Stimulated activated CD4-positive, alpha-beta T cell treated with anti-CD3 and anti-CD28 coated beads, Interleukin-2, amount 100 ng/mL, for 24 hours (primary cell): ENCODE measurements at places on chromosomes 6 and 20.

- DNase-seq = no peak
These were observed 35.8 kb downstream of the MAP3K4 start for GRCh38 chr6:161027385-161027784.

GRCh38 chr20:11267131-11267761 is 593.4 kb upstream of the JAG1 start:
- no peak for DNase-seq

GRCh38 chr20:62178316-62179161 is 4.3 kb upstream of the MTG2 start:
- no peak for DNase-seq

- DNase-seq = no peak
These were observed 9.5 kb downstream of the GMDS start for GRCh38 chr6:2235777-2236495.

DNA sequence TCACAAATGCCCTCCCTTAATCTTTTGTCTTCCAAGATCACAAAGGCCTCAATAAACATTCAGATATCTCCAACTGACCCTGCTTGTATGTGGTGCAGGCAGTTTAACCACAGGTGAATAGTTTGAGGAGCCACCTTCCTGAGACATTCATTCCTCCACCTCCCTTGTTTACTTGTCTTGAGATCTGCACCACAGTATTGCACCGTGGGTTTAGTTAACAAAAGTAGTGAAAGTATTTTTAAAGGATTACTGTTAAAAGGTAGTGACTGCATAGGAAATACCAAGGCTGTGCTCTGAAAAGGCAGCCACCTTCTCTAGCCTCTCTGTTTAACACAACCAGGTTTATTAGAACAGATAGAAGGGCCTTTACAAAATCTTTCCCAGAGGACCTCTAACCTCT is 46.5 kb downstream of the SESN1 start:
- DNase-seq = no peak

DNA sequence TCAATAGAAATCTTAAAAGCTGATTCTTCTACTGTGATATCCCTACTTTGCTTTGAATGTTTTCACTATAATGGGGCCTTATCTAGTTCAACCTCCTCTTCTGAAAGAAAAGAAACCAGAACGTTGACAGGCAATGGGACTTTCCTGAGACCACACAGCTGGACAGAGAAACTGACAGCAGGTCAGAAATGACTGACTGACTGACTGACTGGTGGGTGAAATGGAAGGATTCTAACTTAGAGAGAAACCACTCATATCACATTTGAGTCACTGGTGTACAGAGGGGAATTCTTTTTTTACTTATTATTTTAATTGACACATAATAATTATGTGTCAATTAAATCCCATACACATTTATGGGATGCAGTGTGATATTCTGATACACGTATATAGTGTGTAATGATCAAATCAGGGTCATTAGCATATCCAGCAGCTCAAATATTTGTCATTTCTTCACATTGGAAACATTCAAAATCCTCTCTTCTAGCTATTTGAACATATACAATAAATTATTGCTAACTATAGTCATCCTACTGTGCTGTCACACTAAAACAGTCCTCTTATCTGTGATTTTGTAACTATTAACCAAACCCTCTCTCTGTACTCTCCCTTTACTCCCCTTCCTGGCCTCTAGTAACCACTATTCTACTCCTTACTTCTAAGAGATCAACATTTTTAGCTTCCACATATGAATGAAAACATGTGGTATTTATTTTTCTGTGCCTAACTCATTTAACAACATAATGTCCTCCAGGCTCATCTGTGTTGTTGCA is 64.8 kb upstream of the NRSN1 start:
- DNase-seq = no peak

DNA sequence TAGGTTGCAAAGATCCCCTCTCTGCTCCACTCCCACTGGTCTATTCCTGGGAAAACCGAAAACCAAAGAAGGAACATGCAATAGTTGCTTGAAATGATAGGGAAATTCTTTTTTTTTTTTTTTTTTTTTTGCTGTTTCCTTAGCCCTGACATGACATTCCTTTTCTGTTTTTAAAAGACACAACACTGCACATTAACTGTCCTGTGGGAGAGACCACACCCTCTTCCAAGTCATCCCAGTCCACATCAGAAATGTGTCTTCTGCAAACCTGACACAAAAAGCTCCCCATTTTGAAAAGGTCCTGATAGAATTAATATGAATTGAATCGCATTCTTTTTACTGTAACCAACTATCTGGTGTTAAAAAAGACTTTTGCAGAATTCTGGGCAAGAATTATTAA is 43.4 kb upstream of the RIPOR2 start:
- DNase-seq = no peak

DNA sequence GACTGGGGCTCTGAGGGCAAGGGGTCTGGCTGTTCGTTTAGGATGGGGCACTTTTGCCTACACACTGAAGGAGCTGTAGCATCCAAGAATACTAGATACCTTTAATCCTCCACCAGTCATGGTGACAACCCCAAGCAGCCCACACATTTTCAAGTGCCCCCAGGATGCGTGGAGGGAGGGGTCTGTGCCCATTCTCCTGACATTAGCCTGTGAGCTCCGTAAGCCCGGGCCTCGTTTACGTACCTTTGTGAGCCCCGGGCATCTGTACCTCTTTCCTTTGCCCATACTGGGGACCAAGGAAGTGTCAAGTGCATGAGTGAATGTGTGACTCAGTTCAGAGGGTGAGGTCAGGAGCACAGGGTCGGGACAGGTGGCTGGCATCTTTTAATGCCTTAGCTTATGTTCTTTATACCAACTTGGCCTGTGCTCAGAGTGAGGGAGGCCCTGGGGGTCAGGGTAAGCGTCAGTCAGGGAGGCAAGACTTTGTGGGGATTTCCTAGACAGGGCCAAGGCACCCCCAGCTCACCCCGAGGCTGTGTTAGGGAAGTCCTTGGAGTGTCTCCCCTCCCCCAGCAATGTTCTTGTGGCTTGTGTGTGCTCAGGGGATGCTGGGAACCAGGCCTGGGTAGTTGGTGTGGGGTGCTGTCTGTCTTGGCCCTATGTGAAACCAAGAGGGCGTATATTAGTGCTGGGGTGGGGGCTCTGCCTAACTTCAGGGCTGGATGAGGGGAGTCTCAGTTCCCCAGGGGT is 12.9 kb downstream of the VEGFA start:
- no peak for DNase-seq

GRCh38 chr6:4888841-4889240 is 112.6 kb downstream of the CDYL start:
- DNase-seq = no peak

DNA sequence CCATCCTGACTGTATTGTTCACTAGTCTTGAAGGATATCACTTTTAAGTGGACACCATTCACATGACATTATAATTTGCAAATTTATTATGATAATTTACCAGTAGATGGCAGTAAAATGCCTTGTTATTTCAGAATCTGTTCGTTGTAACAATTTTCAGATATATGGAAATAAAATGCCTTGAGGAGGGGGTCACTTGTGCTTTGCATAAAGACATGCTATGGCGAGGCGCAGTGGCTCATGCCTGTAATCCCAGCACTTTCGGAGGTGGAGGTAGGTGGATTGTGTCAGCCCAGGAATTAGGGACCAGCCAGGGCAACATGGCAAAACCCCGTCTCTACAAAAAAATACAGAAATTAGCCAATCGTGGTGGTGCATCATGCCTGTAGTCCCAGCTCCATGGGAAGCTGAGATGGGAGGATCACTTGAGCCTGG is 9.0 kb upstream of the NCOA6 start:
- no peak for DNase-seq

DNA sequence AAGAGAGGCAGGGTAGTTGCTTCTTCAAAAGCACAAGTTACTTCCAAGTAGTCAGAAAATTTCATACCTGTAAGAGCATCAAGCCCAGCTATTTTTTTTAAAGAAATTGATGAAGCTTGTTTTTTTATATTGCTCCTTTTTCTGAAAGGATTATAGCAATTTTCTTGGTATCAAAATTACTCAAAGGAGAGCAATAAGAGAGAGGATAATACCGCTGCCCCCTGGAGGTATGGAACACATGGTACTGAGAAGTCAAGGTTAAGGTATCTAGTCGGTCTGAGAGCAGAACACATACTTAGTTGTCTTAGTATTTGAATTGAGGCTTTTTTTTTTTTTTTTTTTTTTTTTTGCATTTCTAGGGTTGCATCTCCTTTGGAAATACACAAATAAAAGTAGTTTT is 59.4 kb downstream of the ADGRF5 start:
- no peak for DNase-seq

DNA sequence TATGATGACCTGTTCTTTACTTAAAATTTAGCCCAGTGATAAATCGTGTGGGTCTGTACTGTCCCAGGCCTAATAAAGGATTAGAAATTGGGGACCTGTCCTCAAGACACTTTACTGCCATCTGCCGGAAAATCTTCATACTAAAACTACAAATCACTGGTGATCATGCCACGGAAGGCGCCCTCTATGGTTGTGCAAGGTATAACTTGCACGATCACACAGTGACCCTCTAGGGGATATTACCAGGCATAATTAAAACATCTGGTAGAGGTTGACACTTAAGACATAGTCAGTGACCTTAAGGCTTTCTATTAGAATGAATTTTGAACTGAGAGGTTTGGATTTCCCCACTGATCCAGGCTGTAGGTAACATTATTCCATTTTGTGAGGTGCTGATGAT is 172.6 kb downstream of the BMP2 start:
- no peak for DNase-seq

- no peak for DNase-seq
These were observed 48.1 kb upstream of the HLA-E start for GRCh38 chr6:30441171-30441570.

GRCh38 chr20:37364927-37365272 is 19.0 kb downstream of the SRC start:
- DNase-seq = no peak

- no peak for DNase-seq
These were observed 182.5 kb upstream of the PDE10A start for GRCh38 chr6:165845493-165845892.

- DNase-seq = no peak
These were observed 54.7 kb downstream of the SSR1 start for GRCh38 chr6:7258231-7258763.

- DNase-seq = no peak
These were observed 30.0 kb downstream of the TFEB start for GRCh38 chr6:41705311-41705995.

DNA sequence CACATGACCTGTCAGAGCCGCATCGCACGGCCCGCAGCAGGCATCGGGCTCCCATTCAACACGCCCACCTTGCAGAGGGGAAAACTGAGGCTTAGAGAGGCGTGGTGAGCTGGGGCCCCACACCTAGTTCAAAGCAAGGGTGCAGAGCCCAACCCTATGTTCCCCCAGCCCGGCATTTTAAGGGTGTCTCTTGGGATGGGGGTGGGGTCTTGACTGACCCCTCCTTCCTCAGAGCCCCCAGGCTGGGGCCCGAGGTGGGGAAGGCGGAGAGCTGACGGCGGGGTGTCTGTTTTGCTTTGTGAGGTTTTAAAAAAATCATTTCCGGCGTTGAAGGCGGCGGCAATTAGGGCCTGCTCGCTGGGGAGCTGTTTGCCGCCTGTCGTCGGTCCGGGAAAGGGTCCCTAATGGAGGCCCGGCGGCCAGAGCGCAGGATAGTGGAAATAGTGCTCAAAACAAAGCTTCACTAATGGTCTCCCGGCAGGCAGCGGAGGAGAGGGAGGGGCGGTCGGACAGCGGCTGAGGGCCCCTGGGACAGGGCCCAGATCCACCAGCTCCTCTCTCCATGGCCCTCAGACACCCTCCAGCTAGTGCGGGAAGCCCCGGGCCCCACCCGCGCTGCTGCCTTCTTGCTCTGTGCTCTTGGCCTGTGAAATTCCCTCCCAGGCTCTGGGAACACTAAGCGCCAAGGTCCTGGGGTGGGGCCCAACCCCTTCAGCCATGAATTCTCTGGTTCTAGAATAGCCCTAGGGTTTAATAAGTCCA is 11.9 kb downstream of the VSTM2L start:
- peak; percentile 14 for DNase-seq

DNA sequence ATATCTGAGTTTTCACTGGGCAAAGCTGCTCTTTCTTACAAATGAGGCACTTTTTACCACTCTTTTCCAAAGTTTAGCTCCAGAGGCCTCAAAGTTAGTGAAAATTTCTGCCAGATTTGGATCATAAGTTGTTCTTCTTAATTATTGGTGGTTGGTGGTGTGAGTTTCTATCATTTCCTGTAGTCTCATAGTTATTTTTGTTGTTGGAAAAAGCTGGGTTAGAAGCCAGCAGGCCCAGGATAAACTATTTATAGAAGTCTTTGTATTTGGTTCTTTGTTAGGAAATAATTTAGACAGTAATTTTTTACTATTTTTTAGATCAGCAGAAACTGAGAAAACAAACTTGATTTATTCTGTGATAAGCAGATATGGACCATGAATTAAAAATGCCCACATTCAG is 10.6 kb downstream of the PFDN4 start:
- DNase-seq = no peak

DNA sequence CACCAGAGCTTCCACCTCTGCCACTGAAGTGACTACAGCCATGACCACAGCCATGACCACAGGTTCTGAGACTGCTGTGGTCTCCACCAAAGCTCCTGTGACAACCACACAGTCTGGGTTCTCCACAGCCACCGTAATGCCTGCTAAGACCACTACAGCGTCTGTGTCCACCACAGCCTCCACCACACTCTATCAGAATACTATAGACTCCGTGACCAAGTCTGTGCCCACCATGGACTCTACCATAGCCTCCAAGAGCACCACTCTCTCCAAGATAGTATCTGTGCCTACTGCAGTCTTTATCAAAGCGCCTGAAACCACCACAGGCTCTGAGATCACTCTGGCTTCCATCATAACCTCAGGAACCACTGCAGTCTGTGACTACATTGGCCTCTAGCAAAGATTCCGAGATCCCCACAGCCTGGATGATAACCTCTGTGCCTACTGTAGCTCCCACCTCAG is 18.3 kb upstream of the MUC21 start:
- no peak for DNase-seq

DNA sequence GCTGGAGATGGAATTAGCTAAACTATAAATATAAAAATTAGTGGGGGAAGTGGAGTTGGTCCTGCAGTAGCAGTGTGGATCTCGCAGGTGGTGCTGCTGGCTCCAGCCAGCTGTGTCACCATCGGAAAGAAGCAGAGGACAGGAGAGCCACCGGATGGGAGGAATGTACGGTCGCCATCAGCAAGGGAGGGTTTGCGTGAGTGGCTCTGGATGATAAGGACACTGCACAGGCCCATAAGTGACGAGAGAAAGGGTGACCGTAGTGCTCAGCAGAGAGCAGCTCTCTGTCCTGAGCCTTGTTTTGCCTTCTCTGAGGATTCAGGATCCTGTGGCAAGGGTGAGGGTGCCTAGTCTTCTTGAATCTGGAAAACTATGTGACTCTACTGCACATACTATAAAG is 378.7 kb downstream of the ZFAND3 start:
- DNase-seq = no peak

DNA sequence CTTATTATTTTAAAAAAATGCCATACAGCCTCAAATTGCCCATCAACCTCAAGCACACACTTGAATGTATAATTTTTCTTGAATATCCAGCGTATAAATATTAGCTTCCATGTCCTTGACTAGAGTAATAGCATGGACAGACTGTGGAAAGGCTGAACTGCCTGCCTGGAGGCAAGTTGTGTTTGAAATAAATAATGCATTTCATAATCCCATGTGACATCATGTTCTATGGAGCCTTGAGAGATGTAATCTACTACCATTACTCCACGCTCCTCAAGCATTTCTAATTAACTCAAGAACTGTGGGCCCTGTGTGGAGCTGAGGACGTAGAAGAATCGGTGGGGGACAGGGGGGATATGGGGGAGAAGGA is 94.2 kb downstream of the CDS2 start:
- no peak for DNase-seq
